ENCODE measurements at places on chromosomes 12 and 14. TPM values are rescaled to one million over a fixed set of nuclear protein-coding genes. Genes with fewer than 3 reads are reported as not detected.

The KSR2 gene
- total RNA-seq: under 0.01 TPM

The CIROP gene
- not detected for total RNA-seq

The AREL1 gene
- 38.1 TPM for total RNA-seq

The SLC15A5 gene
- total RNA-seq: not detected

The RPL10L gene
- not detected for total RNA-seq

The ACSS3 gene
- 18.0 TPM for total RNA-seq

The DHRS1 gene
- 29.0 TPM for total RNA-seq

The LMNTD1 gene
- total RNA-seq: 0.63 TPM

The CCDC38 gene
- total RNA-seq: not detected

The KRT85 gene
- not detected for total RNA-seq

All from smooth muscle cell of the pulmonary artery (primary cell).